ENCODE measurements at places on chromosomes 3 and 15.
A peak's percentile ranks its signal among the peaks of the same experiment; 100 is the strongest.

DNA sequence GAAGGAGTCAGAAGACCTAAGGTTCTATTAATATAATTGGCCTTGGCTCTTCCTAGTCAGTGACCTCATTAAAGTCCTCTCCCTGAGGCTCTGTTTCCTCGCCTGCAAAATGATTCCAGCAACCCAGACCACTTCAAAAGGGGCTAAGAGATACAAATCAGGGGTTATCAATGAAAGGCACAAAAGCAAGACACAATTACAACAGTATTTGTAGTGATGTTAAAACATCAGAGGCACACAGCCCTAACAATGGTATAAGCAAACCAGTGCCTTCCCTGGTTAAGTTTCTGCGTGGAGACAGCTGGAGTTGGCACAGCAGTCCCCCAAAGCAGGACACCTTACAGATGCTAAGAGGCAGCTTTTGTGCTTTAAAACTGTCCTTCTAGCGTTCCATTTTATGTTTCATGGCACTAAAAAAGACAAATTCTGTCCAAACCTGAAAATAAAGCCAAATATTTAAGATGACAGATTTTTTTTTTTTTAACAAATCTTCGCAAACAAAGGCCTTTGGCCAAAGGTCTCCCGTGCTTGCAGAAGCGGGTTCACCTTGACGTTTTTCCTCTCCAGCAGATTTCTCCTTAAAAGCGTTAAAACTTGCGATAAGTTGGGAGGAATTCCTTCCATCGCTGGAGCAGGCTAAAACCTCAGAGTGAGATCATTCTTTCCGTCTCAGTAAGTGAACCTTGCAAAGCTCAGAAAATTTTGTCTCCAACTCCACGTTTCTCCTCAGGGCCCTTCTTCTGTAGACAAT lies 999 bp downstream of the ZNF280D start:
- peak; percentile 53 for ATAC-seq

DNA sequence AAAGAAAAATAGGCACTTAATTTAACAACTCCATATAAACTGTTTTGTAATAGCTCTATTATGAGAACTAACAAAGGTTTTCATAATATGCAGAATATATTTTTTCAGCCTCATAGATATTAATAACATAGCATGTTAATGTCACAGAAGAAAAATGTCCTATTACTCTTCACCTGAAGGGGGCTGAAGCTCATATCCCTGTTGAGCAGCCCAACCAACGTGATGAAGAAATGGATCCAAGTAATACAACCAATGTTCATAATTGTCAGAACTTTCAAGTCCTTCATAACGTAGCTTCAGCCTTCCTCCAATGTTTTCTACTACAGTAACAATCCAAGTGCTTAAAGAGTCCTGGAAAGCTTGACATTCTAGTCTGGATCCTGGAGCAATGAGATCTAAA lies 34.5 kb upstream of the STIMATE start:
- ATAC-seq = no peak

DNA sequence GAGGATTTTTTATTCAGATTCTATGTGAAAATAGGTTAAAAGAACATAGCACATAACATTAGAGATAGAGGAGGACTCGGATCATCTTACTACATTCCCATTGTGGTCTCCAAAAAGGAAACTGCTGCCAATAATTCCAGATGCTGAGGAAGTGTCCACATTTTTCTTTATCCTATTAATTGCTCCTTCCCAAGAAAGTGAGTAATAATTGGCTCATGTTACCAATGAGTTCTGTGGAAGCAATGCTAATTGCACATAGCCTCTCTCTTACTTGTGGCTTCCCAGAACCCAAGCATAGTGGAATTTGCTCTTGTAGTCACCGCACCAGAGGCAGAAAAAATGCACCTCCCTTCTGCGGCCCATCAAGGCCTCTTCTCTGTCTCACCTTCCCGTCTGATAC lies 208.4 kb downstream of the PLOD2 start:
- no peak for ATAC-seq

DNA sequence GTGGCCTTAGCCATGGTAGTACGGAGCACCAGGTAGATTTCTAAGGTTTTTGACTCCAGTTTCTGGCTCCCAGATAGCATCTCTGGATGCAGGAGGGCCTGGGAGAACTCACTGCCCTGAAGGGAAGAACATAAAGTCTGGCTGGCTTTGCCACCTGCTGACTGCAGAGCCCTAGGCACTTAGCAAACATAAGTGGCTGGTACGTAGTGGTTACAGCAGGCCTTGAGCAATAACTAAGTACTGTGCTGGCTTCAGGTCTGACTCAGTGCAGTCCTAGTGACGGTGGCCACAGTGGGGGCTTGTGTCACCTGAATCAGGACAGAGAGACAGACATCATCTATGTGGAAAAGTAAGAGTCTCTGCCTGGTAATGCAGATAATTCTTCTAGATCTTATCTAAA lies 871.1 kb downstream of the PDCD6IP start:
- no peak for ATAC-seq

- ATAC-seq = no peak
These were observed 790 bp upstream of the WHAMM start for GRCh38 chr15:82808634-82809041.

- no peak for ATAC-seq
These were observed 74.5 kb downstream of the FOXP1 start for GRCh38 chr3:71509066-71509465.

- ATAC-seq = peak; percentile 34
These were observed 143.1 kb upstream of the KCNMB2 start for GRCh38 chr3:178393146-178393545.

- no peak for ATAC-seq
These were observed 34.9 kb upstream of the TBC1D23 start for GRCh38 chr3:100225883-100226282.

DNA sequence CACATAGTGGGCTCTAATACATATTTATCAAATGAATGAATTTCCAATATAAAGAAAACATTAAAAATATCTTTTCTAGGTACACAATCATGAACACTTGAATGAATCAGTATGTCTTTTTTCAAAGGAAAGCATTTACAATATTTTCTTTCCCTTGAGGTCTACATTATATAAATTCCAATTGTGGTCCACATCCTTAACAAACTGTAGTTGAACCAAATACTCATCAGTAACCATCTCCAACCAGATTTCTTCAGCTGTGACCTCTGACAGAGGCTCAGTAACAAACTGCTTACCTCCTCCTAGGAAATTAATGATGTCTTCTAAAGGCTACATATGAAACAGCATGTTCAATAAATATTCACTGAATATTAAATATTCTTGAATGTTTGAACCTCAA lies 58.8 kb downstream of the CFAP20DC start:
- no peak for ATAC-seq

GRCh38 chr15:78712797-78713515 lies 71.9 kb upstream of the CHRNB4 start:
- no peak for ATAC-seq

GRCh38 chr3:47260605-47261004 lies 22.0 kb downstream of the KIF9 start:
- ATAC-seq = no peak

GRCh38 chr3:112514527-112515128 lies 15.4 kb upstream of the BTLA start:
- ATAC-seq = no peak

GRCh38 chr15:58355382-58355971 lies 76.3 kb upstream of the LIPC start:
- ATAC-seq = no peak

- ATAC-seq = no peak
These were observed 6.9 kb upstream of the CX3CR1 start for GRCh38 chr3:39286771-39287170.

GRCh38 chr3:72625602-72626337 lies 222.5 kb downstream of the SHQ1 start:
- no peak for ATAC-seq

DNA sequence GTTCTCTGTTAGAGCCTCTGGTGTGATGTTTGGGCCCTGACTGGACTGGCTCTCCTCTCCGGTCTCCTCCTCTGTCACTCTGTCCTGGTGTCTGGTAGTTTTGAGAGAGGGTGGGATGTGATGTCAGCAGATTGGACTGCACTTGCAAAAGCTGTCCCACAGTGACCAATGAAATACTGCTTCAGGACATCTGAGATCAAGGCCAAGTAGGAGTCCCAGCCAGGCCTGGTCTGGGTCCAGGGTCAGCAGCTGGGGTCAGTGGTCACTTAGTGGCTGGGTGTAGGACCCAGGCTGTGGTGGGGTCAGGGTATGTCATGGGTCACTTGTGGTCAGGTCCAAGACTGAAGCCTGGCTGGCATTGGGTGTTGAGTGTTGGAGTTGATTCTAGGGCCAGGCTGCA lies 20.9 kb downstream of the ALDH1L1 start:
- ATAC-seq = no peak

DNA sequence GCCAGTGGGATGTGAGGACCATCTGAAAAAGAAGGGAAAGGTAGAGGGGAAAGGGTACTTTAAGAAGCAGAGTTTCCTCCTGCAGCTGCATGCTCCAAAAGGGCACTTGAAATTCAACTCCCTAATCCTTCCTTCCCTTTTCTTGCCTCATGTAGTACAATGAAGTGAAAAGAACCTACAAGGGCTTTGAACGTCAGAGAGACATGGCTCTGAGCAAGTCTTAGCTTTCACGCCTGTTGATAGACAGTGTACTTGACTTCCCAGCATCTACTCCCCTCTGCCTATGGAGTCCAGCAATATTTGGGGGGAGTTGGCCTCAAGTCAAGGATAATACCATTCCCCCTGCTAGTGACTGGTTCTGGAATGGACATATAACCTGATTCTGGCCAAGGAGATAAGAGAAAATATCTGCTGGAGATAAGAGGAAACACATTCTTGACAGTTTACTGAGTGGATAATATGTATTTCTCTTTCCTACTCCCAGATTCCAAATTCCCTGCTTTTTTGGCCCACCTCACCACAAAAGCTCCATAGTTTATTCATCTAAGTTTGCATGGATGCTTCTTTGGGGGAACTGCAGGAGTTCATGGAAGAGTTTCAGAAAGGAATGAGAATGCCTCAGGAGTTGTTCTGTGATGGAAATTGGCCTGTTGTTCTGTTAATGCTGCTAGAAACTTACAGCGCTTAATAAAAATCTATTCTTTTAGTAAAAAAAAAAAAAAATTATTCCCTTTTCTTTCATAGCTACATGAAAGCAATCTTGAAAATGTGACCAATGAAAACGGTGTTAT lies 193.0 kb upstream of the TPM1 start:
- ATAC-seq = no peak

- ATAC-seq = peak; percentile 72
These were observed 47.1 kb downstream of the CMTM7 start for GRCh38 chr3:32438596-32439344.

- peak; percentile 38 for ATAC-seq
These were observed 755 bp downstream of the PTPN9 start for GRCh38 chr15:75578173-75578947.

- ATAC-seq = no peak
These were observed 37.2 kb upstream of the TM4SF1 start for GRCh38 chr3:149414557-149415231.

DNA sequence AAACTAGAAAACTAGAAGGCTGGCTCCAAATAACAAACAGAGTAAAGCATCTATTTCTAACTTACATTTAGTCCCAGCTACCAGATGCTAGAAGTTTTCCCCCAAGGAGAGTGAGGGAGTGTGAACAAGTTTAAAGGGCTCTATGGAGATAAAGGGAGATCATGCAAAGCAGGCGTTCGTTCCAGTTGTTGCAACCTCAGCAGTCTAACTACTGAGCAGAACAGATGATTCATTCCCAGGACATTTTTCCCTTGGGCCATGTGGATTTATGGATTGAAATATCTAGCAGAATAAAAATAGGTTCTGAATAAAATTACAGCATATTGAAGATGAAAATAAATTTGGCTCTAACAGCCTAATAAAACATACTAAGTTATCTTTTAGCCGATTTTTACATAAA lies 154.8 kb upstream of the TTC14 start:
- no peak for ATAC-seq

GRCh38 chr3:87696124-87697013 lies 362.4 kb downstream of the CGGBP1 start:
- no peak for ATAC-seq

DNA sequence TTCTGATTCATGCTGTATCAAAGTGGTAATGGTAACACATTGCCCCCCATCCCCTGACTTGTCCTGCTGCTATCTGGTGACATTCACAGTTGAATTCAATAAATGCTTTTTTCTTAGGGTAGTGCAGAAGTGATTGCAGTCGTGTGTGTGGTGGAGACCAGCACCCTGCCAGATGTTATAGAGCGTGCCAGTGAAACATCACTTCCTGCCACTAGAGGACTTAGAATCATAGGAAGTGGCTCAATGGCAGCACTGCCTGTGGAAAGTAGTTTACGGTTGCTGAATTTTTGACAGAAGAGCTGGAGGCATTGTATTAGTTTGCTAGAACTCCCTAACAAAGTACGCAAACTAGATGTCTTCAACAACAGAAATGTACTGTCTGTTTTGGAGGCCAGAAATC lies 37.4 kb upstream of the P2RY12 start:
- ATAC-seq = peak; percentile 51

DNA sequence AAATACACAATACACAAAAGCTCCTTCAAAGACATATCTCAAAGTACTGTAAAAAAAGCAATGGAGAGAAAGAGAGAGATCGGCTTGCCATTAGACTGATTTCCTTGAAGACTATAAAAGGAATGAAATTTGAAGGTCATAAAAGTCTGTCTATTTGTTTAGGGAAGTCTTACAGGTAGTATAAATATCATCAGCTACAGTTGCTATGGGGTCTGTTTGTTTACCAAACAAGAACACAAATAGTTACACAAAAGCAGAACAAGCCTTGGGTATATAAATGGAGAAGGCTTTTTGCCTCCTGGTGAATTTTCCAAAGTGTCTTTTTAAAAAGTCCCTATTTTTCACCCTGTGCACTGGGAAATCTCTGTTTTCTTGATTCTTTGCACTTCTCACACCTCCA lies 552.3 kb downstream of the FOXP1 start:
- no peak for ATAC-seq

DNA sequence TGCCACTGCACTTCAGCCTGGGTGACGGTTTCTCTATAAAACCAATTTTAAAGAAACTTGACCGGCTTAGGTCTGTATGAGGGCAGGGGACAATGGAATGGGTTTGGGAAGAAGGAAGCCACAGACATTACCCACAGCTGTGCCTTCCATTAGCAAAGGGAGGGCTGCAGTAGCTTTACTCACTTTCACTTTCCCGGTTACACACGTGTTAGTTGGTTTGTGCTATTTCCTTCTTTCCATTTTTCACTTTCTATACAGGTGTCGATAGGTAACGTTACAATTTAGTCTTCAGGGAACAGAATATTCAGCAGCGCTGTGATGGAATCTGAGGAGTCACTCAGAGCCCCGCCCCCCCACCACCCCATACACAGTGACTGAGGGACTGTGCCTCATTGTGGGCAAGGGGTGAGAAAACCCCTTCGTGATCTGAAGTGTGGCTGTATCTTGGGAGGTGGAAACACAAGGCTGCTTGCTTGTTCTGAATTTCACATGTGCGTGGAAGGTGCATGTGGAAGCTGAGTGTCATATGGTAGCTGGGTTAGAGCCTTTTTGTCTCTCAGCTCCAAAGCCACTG lies 44.8 kb upstream of the RPL32 start:
- no peak for ATAC-seq
